GM12892 (cell line): ENCODE measurements at places on chromosomes 7 and 10.

- no peak for DNase-seq
Measured at GRCh38 chr7:151590071-151590849, 70.6 kb upstream of the RHEB start.

DNA sequence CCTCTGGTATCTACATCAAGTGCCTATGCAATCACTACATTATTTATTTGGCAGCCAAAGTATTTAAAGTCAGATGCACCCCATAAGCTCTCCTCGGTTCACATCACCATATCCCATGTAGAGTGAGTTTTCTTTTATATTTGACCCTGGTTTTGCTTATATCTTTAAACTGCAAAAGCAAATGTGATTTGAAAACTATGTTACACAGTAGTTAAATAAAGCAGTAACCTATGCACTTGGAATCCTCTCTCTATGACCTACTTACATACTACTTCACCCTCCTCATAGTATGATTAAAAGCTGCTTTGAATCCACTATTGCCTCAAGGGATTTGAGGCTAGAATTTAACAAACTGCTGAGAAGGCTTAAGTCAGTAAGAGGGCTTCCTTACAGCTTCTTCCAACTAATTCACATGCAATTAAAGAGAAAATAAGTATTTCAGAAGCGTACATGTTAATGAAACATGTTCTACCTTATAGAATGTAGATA is 2.2 kb upstream of the CELF2 start:
- no peak for DNase-seq

DNA sequence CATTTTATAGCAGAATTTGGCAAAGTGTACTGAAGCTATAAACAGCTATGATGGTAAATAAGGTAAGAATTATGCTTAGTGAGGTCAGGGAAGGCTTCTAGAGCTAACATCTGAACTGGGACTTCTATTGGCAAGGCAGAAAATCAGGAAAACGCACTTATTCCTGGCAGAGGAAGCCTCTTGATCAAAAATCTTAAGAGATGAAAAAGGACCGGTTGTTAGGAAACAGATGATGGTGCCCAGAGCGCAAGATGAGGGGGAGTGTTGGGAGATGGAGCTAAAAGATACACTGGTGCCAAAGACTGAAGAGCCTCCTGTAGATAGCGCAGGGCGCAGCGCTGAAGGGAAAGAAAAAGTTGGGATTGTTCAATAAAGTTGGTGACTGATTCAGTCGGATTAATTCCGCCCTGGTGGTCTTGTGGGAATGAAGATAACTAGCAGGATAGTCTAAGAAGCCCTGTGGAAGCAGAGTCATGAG is 550 bp upstream of the CALU start:
- DNase-seq, result peak; percentile 4

DNA sequence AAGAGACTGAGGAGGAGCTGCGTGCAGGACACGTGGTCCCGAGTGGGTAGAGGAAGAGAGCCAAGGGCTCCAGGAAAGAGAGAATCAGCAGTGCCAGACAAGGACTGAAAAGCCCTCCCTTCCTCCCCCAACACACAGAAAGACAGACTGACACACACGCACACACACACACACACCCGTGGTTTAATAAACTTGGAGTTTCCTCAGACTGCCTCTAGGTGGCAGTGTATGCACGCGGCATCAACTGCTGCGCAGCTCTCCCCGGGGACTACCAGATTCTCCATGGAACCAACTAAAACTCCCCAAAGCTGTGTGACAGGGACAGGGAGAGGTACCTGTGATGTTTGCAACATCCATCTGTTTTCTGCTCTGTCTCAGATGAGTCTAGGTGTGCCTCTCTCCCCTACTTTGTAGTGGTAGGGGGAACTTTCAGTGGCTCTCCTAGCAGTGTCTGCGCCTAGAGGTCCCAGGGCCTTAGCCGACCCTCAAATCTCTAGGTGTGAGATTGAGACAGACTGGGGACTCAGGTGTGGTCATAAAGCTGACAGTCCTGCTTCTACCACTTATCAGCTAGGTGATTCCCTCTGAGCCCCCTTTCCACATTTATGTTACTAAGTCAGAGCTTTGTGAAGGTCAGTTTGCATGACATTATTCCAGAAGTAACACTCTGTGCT is 9.3 kb upstream of the TSPAN14 start:
- peak; percentile 41 for DNase-seq

DNA sequence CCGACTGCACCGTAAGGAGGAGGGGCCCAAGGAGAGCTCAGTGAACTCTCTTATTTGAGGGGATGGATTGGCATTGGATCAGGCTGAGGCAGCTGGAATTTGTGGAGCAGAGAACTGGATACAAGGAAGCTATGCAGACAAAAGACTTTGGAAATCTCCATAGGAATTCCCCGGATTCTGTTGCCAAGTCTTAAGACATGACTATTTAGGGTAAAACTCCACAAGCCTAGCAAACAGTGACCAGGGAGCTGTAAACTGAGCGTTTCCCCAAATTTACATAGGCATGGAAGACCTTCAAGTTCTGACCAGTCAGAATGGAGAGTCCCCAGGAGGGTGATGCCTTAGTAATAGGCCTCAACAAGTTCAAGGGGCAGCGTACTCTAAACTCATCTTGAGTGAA is 82.5 kb upstream of the PCBD1 start:
- no peak for DNase-seq

GRCh38 chr10:8272794-8273425 is 218.4 kb downstream of the GATA3 start:
- DNase-seq, result no peak

- no peak for DNase-seq
Measured at GRCh38 chr10:95287281-95287680, 3.5 kb downstream of the PDLIM1 start.

GRCh38 chr10:126036515-126036914 is 140.2 kb downstream of the FANK1 start:
- DNase-seq, result no peak

DNA sequence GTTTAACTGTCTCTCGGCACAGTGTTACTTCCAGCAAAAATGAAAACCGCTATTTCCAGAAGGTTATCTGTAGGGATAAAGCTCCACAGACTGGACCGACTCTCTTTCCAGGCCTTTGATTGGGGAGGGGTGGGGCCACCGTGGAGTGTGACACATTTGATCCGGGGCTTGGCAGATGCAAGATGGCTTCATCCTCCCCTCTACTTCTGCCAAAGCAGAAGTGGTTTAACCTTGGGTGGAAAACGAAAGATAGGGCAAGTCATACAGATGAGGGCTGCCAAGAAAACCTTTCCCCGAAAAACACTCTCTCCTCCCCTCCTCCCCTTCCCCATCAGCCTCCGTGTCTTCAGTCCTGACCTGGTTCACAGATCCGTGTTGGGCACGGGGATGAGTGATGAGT is 139.7 kb upstream of the SH2B2 start:
- DNase-seq, result no peak

- DNase-seq, result no peak
Measured at GRCh38 chr7:111833466-111833865, 271.2 kb upstream of the IMMP2L start.

DNA sequence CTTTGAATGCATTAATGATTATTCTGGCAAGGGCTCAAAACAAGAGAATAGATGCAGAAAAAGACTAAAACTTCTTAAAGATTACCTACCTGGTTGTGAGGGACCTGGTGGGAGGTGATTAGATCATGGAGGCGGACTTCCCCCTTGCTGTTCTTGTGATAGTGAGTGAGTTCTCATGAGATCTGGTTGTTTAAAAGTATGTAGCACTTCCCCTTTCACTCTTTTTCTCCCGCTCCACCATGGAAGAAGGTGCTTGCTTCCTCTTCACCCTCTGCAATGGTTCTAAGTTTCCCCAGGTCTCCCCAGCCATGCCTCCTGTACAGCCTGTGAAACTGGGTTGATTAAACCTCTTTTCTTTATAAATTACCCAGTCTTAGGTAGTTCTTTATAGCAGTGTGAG is 226.6 kb downstream of the ARHGAP12 start:
- DNase-seq, result no peak

- DNase-seq, result no peak
Measured at GRCh38 chr10:17851611-17852010, 42.5 kb downstream of the MRC1 start.

- DNase-seq, result no peak
Measured at GRCh38 chr7:129864042-129864441, 88.7 kb downstream of the UBE2H start.
